ENCODE measurements at places on chromosomes 4 and X.

DNA sequence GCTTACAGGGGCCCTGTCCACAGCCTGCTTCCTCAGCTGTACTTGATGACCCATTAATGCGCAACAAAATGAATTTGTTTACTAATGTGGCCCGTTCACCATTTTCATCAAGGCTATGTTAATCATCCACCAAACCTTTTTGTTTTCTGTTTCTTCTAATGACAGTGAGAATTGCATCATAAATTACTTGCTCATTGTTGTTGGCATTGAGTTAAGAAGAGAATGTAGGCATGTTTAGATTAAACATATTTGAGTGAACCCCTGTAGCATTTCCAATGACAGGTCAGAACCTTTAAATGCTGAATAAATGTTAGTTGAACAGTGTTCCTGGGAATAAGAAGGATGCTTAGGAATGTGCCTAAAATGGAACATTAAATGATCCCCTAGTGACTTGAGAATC, 183.4 kb downstream of the SPRY1 start:
- DNase-seq, result no peak

DNA sequence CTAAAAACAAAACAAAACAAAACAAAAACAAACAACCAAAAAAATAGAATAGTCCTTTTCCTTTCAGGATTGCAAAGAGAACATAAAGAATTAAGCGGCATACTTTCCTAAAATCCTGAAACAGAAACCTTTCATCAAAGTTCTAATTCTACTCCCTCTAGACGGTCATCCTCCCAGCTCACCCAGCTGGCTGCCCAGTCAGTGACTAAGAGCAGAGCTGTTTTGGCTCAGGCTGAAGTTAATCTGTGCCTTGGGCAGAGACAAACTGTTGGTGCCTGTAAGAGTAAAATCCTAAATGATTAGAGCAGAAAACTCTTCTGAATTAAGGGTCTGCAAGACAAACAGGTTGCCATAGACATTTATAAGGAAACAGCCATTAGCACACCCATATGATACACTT, 17.6 kb upstream of the WAS start:
- DNase-seq, result no peak

GRCh38 chrX:57821703-57822387, 88.4 kb downstream of the ZXDA start:
- peak; percentile 10 for DNase-seq

GRCh38 chr4:3308691-3309090, 15.9 kb downstream of the RGS12 start:
- DNase-seq, result no peak

DNA sequence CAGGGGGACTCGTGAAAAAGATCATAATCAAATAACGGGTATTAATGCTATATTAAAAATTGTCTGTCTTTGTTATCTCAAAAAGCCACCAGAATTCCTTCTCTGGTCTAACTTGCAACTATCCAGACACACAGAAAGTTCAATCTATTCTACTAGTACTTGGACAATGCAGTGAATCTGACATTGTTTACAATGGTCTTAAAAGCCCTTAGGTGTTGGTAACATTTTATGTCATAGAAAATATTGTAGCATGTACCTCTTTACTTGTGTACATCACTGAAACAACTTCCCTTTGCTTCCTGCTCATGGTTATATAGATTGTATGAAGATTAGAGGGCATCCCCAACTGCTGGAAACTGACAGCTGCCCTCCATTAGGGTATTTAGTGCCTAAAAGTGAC, 71.1 kb upstream of the PPP3CA start:
- DNase-seq, result no peak

GRCh38 chr4:41281038-41281634, 24.4 kb downstream of the UCHL1 start:
- peak; percentile 81 for DNase-seq

DNA sequence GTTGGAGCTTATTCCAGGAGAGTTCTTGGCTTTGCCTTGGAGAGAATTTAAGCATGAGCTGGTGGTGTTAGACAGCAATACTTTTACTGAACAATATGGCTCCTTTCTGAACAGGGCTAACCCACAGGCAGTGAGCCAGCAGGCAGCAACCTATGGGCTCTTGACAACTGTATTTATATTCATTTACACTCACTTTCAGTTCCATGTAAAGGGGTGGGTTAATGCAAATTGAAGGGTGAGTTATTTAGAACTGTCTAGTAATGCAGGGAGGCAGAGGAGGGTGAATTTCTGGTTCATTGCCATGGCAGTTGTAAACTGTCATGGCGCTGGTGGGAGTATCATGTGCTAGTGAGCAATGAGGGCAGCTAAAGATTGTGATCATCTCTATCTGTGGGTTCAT, 15.7 kb downstream of the FOXR2 start:
- DNase-seq, result no peak

GRCh38 chr4:56211202-56211601, 176.1 kb downstream of the AASDH start:
- DNase-seq, result no peak

DNA sequence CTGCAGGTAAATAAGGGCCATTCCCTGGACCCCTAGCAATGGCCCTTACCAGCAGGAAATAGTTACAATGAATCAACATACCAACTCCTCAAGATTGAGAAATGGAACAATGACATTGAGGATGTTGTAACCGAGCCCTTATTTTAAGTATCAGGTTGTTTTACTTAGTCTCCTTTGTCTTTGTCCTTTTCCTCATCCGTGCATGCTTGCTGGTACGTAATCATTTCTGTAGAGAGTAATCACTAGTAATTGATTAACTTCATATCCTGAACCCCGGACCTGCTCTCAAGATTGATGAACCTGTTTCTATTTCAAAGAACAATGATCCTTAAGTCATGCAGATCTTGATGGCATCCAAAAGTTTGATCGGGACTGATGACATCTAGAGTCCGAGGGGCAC, 98.6 kb upstream of the LANCL3 start:
- DNase-seq, result no peak

GRCh38 chr4:17502756-17503155, 9.1 kb downstream of the QDPR start:
- no peak for DNase-seq

DNA sequence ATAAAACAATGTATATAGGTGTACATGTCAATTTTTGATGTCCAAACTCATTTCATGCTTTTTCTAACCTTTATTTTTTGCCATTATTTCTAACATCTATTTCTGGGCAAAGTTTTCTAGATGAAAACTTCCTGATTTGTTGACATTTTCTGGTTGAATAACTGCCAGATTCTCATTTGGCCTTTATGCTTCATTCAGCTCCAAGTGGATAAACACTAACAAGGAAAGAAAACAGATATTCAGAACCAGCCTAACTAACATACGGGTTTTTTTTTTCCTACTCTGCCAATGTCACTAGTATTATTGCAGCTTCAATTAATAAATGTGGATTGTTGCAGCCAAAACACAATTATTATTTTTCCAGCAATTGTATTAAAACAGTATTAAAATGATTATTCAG, 50.9 kb upstream of the RAP1GDS1 start:
- no peak for DNase-seq

- DNase-seq, result no peak
Observed at GRCh38 chrX:85836868-85837267, 210.5 kb downstream of the CHM start.

GRCh38 chrX:104659005-104659744, 93.2 kb downstream of the IL1RAPL2 start:
- DNase-seq, result no peak

GRCh38 chr4:138348055-138348454, 105.9 kb upstream of the SLC7A11 start:
- no peak for DNase-seq

DNA sequence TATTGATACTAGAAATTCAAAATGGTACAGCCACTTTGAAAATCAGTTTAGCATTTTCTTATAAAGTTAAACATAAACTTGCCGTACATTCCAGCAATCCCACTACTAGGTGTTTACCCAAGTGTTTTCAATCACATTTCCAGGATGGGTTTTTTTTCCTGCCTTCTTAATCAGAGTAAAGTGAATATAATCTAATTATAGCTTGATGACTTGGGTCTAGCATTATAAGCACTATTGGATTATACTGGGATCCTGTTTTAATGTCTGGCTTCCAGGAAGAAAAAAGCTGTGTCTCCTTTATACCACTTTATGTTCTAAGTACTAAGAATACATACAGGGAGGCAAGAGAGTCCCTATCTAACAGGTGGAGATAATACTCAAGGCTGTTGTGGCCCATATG, 103.3 kb upstream of the KLHL13 start:
- no peak for DNase-seq

GRCh38 chr4:52894443-52894842, 32.3 kb downstream of the RASL11B start:
- DNase-seq, result no peak

DNA sequence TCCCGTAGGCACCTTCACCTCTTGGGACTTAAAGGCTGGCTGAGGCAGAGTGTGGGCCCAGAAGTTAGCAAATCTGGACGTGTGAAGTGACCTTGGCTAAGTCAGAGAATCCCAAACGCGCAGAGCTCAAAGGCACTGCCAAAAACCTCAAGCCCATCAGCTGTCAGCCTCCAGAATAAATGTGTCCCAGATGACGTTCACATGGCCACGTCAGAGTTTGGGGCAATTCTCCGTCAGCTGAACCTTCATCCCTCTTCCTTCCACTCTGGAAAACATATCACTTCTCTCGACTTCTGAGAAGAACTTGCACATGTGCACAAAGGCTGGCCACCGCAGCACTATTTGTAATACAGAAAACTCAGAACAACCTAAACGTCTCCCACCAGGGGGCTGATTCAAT, 35.7 kb upstream of the APLN start:
- DNase-seq, result no peak

- DNase-seq, result no peak
Observed at GRCh38 chrX:51395810-51396728, 63.4 kb downstream of the NUDT10 start.

GRCh38 chr4:11467931-11468330, 39.2 kb upstream of the HS3ST1 start:
- DNase-seq, result no peak

DNA sequence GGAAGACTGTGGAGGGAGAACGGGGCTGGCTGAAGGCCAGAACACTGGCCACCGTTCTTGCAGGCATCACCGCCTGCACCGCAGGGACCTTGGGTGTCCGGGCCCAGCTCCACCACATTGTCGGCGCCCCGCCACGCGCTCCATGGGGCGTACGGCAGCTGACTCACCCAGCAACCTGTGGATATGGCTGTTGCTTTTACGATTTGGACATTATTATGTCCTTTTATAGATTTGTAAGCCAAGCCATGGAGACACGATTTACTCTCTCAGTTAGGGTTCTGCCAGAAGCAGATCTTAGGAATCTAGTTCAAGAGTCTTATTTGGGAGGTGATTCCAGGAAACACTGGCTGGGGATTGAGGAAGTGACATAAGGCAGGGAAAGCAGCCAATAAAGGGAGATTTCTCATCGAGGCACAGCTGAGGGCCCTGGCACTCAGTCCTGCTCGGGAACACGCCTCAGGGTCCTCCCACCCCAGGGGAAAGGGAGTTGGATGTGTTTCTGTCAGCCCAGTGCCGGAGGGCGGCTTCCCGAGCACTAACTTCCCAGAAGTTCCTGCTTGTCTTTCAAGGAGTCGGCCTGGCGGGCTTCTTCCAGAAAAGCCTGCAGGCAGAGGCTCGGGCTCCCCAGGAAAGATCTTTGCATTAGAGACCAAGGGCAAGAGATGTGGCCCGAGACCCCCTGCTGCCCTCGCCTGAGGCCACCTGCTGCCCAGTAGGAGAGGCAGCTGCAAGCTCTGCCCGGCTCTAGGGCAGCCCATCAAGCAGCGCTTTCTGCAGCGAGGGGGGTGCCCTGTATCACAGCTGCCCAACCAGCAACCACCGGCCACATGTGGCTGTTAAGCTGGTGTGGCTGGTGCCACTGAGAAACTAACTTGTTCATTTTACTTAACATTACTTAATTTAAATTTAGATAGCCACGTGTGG, 52.9 kb downstream of the CRMP1 start:
- no peak for DNase-seq

DNA sequence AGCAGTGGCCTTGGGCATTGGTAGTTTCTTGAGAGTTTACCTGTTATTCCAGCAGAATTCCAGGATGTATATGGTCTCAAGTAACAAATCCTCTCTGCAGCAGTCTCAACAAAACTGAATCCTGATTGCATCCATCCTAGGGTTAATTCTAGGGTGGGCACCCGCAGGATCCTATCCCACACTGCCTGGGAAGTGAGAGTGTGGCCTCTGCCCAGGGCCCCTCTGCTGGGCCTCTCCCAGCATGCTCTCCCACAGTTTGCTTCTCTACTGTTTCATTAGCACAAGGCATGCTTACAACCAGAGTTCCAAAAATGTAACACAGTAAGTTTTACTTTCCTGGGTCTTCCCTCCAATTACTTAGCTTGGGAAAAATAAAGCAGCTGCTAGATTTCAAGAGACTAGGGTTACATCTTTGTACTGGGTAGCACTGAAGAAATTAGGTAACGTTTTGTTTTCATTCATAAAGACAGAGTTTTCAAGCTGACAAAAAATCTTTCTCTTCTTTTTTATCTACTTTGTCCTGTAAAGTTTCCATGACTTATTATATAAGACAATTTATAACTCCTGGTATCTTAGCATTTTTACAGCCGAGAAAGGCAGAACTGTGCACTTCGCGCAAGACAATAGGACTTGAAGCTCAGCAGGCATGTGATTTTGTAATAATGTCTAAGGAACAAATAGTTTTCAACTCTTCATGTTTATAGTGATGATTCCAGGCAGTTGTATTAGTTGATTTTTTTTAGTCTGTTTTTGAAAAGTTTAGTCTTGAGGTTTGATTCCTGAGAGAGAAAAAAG, 131.2 kb upstream of the PCDH18 start:
- DNase-seq, result no peak

DNA sequence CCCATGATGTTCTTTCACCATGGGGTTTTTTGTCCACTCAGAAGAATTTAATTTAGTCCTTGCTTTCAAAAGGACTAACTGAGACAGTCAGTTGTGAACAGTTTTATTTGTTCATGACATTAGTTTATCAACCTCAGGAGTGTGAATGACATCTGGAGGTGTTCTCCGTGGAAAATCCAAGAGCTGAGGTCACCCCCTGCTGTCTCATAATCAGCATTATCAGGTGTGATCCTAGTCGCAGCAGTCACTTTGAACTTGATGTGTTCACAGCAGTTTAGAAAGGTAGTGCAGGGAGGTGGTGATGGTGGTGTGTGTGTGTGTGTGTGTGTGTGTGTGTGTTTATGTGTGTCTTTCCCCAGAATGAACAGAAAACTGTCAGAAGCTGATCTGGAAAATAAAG, 1760.8 kb upstream of the PCDH10 start:
- no peak for DNase-seq
